ENCODE measurements at places on chromosomes 1 and 21.

GRCh38 chr21:46097336-46098293, at the start of gene COL6A2:
TSS of gene COL6A2 (plus strand) at chr21:46098112.
- DNase-seq = peak; percentile 86

GRCh38 chr1:68495968-68496679, 758 bp downstream of the DEPDC1 start:
- no peak for DNase-seq

DNA sequence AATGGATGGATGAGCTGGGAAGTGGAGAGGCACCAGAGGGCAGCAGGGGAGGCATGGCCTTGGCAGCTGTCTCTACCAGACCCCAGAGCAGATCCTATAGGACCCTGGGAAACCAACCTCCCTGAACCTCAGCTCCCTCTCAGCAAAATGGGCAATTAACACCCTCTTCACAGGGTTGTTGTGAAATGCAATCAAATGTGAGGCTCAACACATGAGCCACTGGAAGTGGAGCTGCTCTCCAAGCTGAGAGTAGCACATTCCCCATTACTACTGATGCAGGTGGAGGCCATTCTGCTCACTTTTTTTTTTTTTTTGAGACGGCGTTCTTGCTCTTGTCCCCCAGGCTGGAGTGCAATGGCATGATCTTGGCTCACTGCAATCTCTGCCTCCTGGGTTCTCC, 6.5 kb upstream of the SYNC start:
- DNase-seq = no peak

DNA sequence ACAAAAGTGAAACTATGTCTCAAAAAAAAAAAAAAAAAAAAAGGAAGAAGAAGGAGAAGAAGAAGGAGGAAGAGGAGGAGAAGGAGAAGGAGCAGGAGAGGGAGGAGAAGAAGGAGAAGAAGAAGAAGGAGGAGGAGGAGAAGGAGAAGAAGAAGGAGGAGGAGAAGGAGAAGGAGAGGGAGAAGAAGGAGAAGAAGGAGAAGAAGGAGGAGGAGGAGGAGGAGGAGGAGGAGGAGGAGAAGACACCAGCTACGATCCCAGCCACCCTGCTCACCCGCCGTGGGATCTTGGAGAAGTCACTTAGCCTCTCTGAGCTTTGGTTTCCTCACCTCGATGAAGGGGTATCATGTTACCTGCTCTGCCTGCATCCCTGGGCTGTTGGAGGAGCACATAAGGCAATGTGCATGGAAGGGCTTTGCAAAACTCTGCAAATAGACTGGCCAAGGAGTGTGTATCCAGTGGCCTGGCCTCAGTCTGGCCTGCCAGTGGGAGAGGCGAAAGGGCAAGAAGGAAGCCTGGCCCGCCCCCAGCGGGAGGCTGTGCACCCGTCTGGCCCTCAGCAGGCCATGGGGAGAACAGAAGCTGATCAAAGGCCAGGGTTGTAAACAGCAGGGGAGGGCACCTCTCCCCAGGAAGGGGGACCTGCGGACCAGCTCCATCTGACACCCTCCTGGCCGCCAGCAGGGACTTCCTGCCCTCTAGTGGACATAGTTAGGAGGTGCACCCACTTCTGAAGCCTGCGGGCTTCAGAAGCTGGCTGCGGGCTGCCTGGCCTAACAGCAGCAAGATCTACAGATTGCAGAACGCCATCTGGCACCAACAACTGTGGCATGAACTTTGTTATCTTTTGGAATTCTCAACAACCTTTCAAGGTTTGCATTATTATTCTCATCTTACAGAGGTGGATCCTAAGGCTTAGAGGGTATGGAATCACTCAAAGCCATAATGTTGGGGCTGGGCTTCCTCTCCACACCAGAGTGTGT, 19.2 kb upstream of the CDK18 start:
- DNase-seq = no peak
